ENCODE measurements at places on chromosomes 16 and 17.

- no peak for DNase-seq
These were observed 49.3 kb downstream of the CMIP start for GRCh38 chr16:81493755-81494433.

- no peak for DNase-seq
These were observed 174.3 kb downstream of the CCDC182 start for GRCh38 chr17:57570724-57571344.

- no peak for DNase-seq
These were observed 329.4 kb upstream of the CDH5 start for GRCh38 chr16:66036793-66037715.

DNA sequence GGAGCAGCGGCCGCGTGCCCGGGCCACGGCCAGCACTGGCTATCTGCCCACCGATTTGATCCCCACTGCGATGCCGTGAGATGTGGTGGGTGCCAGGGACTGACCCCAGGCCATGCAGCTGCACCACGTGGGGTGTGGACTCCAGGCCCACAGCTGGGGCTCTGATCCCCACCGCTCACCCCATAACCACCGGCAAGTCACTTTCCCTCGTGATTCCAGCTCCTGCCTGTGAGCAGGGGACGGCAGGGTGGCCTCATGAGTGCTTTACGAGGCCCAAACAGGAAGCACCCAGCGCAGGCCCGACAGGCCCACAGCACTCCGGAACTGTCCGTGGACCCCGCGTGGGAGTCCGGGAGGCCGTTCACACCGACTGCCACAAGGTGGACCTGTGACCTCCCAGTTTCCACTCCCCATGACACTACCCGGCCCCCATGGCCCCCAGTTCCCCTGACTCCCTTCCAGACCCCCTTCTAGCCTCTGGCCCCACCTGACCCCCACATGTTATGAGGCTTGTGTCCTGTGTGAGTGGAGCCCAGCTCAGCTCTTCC lies 616 bp downstream of the PTX4 start:
- no peak for DNase-seq

- DNase-seq, result no peak
These were observed 18.4 kb downstream of the SLC6A4 start for GRCh38 chr17:30217054-30217453.

GRCh38 chr16:10383626-10384025 lies 2.2 kb upstream of the ATF7IP2 start:
- DNase-seq, result no peak

DNA sequence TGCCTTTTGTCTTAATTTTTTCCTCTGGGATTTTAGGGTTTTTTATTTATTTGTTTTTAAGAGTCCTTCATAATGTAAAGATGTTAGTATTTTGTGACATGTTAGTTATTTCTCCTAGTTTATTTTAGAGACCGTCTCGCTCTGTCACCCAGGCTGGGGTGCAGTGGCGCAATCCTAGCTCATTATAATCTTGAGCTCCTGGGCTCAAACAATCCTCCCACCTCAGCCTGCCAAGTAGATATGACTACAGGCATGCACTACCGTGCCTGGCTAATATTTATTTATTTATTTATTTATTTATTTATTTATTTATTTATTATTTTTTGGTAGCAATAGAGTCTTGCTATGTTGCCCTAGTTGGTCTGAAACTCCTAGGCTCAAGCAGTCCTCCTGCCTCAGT lies 37.4 kb upstream of the ARHGAP17 start:
- DNase-seq, result no peak

DNA sequence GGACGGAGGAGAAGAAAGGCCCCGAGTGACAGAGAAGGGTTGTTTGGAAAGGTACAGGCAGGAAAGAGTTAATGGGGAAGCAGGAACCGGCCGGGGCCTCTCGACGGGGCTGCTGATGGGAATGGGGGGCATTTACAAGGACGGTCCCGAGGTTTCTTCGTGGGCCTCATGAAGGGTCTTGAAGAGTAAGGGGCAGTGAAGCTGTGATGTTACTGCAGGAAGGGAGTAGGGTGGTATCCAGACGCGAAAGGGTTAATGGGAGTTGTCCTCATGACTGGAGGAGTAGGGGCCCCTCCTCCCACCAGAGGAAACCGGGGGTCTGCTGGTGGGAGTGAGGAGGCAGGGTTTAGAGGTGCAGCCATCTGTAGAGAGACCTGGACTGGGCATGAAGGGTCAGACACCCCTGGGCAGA lies 481 bp downstream of the PDK2 start:
- DNase-seq, result no peak

DNA sequence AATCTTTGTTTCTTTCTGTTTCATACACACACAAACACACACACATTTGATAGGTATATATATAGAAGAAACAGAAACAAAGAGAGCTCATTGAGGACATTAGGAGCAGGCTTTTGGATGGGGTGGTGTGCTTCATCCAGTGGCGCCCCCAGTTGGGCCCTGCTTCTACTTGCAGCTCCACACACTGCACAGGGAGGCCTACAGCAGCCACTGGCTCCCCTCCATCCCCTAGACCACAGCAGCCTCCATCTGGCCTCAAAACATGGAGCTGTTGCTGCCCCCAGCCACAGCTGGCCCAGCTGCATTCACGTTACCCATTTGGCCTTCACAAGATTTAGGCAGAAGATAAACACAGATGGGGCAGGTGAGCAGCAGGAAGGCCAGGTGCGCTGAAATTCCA lies 33.1 kb upstream of the NF1 start:
- no peak for DNase-seq

GRCh38 chr17:80885947-80886582 lies 105.6 kb upstream of the CHMP6 start:
- no peak for DNase-seq

- DNase-seq, result no peak
These were observed 14.4 kb upstream of the TMEM98 start for GRCh38 chr17:32913593-32913992.

DNA sequence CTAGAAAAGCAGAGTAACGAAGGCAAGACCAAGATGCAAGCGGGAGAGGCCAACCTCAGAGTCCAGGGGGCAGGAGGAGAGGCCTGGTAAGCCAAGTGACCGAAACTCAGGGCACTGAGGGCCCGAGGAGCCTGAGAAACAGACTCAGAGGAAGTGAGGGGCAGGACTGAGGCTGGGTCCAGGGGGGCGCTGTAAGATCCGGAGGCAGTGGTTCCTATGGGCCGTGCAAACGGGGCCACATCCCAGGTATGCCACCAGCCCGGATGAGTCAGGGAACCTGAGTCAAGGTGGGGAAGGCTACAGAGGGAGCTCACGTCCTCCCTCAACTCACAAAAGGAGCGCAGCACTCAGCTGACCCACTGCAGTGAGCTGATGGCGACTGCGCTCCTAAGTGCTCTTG lies 8.3 kb downstream of the ZDHHC7 start:
- DNase-seq, result no peak

DNA sequence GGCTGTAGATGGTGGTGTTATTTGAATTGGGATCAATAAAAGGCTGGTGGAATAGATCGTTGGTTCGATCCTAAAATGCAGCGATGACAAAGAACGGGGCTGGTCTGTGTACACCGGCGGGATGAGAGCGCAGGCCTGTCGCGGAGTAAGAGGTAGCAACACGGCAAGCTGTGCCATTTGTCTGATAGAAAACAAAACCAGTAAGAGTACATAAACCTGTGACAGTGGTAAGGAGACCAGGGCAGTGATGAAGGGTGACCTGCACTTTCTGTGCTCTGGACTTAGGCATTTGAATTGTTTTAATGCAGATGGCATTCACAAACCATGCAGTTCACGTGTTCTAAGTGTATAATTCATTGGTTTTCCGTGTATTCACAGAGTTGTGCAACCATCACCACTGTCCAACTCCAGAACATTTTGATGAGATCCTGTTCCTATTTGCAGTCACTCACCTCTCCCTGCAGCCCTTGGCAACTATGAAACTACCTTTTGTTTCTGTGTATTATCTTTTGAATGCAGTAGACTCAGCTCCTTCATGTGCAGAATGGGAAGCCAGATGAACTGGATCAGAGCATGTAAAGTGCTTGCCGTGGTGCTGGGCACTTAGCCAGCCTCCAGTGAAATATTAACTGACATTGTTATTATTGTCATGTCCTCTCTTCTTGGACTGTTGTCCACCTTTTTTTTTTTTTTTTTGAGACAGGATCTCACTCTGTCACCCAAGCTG lies 286.1 kb downstream of the SNX29 start:
- DNase-seq, result no peak

DNA sequence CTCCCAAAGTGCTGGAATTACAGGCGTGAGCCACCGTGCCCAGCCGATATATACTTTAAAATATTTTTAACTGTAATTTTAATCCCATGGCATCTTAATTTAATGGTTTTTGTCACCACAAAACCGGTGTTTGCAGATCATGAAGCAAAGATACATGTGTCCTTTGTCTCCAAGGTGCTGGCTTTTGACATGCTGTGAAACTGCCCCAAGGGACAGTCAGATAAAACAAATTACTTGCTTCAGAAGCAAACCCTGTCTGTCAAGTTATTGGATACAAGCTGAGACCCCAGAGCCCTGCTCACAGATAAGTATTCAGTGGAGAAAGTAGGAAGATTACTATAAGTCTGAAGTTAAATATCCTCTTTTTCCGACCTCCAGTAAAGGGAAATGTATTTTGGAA lies 39.8 kb downstream of the ARL4D start:
- no peak for DNase-seq

GRCh38 chr17:29347831-29348629 lies 42.1 kb upstream of the TAOK1 start:
- DNase-seq, result no peak

DNA sequence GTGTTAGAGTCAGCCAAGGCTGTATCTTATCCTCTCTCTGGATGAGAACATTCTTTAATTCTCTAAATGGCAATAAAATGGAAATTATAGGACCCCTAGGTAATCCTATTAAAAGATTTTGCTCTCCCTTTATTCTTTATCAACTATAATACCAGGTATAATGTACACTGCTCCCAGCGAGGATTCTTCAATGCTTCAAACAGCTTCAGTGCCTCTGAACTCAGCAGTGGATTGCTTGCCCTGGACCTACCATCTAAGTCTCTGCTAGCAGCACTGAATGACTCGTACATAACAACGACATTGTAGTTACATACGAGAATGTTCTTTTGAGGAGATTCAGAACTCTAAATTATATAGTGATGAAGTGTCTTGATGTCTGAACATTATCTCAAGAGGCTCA lies 3.7 kb upstream of the OR3A2 start:
- DNase-seq, result no peak

DNA sequence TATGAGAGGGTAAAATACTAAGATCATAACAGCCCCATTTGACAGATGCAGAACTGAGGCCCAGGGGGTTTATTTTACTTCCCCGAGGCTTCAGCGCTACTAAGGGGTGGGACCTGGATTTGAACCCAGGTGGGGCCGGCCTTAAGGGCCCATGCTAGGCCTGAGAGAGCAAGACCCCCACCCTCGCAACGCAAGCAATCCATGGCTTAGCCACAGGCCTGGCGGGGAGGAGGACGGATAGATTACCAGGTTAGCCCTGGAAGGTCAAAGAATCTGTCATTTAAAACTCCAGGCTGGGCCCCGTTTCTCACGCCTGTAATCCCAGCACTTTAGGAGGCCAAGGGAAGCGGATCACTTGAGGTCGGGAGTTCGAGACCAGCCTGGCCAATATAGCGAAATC lies 1.9 kb upstream of the CDH3 start:
- no peak for DNase-seq

DNA sequence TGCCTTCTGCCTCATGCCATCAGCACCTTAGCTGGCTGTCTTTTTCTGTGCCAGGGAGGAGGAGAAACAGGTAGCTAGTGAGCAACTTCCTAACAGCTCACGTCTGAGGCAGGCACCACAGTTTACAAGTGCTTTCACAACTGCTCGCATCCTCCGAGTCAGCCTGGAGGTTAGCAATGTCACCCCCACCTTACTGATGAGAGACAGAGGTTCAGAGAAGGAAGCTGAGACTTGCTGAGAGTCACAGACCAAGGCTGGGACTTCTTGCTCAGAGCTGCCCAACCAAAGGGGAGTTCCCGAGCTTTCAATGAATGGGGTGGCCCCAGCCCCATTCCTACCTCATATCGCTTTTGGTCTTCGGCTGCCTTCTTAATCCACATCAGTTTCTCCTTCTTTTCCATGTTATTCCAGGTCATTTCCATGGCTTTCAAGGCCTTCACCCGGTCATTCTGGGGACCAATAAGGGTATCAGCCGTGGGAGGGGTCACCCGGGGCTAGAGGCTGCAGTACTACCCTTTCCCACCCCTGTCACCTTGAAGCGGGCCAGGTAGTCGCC lies 9.6 kb downstream of the UBTF start:
- DNase-seq, result no peak

DNA sequence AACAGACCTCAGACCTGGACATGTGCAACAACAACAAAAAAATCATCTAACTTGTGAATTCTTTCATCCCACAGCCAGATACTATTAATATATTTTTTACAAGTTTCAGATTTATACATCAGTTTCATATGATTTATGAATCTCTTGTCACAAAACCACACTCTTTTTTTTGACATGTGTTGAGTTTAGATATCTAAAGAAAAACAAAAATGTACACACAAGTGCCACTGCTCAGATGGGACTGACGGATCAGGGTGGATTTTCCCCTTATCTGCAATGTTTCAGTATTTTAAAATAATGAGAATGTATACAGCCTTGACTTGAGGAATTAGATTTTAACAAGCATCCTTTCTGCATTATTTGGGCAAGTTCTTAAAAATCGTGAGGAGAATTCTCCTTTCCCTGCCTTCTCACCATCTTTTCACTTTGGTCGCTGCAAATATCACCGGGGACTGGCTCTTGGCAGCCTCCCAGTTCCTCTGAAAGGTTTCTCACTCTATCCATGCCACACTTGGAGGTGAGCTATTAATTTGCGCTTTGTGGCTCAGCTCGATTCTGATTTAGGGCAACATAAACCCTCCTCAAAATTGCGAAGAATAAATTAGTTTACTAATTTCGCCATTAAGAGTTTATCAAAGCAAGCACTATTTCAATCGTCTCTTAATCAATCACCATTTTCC lies 225.7 kb downstream of the XYLT1 start:
- DNase-seq, result no peak

GRCh38 chr16:1612320-1613111 lies at the start of gene CRAMP1:
Gene CRAMP1, plus strand, starts transcription at chr16:1612360. Its CDS starts 2,280 bp downstream, at chr16:1614640.
- no peak for DNase-seq

DNA sequence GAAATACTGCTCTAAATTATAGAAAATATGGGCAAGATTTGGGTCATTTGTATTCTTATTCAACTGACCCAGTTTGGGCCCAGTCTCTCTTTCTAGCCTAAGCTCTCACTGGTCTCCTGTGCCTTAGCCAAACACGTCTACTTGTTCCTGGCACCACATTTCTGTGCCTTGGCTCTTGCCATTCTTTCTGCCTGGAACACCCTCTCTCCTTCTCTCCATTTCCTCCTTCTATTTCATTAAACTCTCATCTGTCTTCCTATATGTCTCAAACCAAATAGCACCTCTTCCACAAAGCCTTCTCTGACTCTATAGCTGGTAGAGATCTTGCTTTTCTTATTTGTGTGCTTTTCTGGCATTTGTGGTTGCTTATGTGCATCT lies 37.7 kb upstream of the NUFIP2 start:
- no peak for DNase-seq

GRCh38 chr17:58617563-58617962 lies 74.3 kb downstream of the TEX14 start:
- DNase-seq, result no peak

Measured in left renal cortex interstitium (tissue), 4 donors.